ENCODE measurements at places on chromosomes 4 and X.

DNA sequence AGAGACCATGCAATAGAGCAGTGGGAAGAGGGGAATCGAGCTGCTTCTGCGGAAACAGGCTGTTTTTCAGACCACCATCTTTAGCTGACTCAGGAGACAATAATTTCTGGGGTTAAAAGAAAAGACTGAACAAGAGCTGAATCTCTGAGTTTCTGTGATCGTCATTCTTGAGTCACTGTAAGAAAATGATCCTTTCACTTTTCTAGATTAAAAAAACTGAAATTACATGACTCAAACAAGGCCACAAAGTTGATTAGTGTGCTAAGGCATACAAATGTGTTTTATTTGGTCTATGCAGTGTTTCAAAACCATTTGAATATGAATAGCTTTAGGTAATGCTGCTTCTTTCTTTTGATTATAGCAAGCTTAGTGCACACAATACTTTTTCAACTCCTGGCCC, 194.4 kb upstream of the RPL34 start:
- DNase-seq: no peak

DNA sequence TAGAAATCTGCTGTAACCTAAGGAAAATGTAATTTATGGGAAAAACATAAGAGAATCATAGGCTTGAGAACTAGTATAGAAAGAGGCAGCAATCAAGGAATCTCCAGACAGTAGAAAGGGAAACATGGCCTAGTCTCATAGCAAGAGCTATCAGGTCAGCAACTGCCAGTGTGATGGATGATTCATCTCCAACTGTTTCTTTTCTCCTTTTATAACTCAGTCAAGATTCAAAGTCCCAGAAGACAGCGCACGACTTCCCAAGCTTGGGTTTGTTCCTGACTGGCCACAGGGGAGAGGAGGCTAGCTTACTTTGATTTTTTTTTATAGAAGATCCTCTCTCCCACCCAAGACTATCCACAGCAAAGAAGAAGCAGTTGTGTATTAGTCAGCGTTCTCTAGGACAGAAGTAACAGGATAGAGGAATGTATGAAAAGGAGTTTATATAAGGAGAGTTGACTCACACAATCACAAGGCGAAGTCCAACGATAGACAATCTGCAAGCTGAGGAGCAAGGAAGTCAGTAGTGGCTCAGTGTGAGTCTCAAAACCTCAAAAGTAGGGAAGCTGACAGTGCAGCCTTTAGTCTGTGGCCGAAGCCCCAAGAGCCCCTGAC, 181.5 kb downstream of the GC start:
- DNase-seq: no peak

DNA sequence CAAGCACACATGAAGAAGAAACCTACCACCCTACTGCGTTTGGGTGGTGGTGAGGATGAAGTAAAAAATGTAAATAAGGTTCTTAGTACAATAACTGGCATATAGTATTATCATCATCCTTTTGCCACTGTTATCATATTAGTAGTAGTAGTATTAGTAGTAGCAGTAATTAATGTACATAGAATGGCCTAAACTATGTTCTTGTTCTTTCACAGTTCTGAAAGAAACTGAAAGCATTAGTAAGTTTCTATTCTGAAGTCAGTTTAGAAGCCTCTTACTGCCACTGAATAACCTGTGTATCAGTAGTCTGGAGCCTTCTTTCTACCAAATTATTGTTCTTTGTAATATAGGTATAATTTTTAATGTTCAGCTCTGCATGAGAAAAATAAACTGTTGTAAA, 21.0 kb downstream of the COL4A6 start:
- no peak for DNase-seq

DNA sequence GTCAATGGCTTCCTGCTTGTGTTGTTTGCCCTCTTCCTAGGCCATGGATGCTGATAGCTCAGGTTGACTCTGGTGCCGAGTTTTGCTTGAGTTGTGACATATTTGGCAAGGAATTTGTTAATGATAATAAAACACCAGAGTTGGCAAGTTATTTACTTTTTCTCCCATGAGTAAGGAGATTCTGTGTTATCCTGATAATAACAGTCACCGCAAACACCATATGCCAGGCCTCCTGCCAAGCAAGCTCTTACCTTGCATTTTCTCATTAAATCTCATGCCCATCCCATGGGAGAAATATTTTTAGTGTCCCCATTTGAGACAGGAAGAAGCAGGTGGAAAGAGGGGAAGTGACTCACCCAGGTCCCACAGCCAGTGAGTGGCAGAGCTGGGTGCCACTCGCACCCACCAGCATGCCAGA, 67.4 kb upstream of the CLCN4 start:
- no peak for DNase-seq

DNA sequence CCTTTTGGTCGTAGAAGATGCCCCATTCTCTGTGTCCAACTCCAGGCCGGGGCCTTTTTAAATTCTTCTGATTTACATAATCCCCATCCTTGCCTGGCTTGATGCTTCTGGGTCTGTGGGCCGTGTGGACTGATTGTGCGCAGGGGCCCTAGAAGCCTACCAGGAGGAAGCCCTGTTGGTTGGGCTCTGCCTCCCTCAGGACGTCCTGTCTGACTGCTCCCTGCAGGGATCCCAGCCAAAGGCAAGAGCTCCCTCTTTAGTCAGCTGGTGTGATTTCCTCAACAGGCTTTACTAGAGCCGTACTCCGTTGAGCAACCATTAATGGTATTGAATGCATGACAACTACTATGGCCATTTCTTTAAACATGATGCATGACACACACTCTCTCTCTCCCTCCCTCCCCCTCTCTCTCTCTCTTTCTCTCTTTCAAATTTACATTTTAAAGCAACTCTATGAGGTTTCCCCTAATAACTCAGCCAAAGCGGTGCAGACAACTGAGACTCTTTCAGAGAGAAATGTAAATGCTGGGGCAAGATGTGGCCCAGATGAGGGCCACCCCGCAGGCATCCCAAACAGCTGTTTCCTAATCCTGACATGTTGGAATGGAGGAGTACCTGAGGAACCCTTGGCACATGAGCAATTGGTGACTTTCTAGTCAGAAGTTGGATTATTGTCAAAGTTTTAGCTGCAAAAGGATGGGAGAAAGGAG, 117.3 kb downstream of the DRD5 start:
- no peak for DNase-seq

DNA sequence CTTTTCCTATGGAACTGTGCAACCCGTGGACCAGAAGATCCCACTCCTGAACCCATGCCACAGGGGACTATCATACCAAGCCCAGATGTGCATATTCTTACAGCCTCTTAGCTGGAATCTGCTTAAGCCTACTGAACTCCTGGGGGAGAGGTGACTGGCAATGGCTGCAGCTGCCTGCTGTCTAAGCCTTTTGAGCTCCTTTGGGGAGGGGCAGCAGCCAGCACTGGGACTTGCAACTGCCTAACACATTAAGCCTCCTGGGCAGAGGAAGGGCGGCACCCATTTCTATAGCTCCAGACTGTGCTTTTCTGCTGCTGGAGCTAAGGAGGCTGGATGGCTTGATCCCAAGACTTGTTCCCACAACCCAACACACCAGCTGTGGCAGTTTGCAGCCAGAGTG, 117.9 kb upstream of the VEGFC start:
- no peak for DNase-seq

GRCh38 chrX:129749069-129749468, 10.3 kb downstream of the XPNPEP2 start:
- DNase-seq: no peak

GRCh38 chr4:5894266-5894665, 1.4 kb upstream of the CRMP1 start:
- no peak for DNase-seq

DNA sequence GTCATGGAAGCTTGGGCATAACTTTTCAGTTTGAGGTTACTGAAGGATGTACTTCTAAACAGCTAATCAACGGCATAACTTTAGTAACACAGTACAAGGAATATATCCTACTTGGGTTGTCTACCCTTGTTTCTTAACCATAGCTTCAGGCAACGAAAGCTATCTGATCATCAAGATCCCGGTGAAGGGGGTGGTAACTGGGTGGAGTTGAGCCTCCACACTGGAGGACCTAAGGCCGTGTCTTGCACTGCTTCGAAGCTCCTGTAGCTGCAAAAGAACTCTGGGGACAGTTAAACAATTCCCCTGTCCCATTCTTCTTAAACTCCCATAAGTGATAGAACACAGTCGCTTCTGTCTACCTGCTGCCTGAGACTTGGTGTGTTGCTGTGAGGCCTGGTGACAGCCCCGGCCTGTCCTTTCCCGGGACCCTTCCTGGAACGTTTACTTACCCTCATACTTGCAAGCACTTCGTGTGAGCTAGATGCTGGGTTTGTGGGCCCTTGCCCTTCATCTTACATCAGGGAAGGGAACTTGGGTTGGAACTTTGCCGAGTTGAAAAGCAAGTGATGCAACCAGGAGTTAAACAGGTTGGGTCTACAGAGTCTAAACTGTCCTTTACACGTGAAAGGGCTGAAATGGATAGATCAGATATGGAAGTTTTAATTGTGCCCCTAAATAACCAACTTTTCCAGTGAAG, 5.8 kb upstream of the WDR1 start:
- DNase-seq: no peak

- no peak for DNase-seq
These were observed 557.2 kb upstream of the GRID2 start for GRCh38 chr4:91746551-91746950.

DNA sequence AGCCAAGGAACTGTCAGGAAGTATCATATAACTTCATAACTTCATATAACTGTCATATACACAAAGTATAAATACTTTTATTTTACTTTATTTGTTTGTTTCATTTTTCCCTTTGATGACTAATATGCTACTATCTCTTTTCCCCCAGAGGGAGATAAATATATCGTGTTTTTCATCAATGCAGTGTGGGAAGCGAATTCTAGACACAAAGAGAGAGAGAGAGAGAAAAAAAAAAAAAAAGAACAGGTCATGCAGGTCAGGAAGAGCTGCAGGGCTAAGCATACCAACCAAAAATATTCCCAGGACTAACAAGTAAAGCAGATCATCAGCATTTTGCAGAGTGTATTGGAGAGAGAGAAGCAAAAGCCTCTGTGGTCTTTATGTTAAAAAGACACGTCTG, 1849.2 kb downstream of the STIM2 start:
- no peak for DNase-seq

DNA sequence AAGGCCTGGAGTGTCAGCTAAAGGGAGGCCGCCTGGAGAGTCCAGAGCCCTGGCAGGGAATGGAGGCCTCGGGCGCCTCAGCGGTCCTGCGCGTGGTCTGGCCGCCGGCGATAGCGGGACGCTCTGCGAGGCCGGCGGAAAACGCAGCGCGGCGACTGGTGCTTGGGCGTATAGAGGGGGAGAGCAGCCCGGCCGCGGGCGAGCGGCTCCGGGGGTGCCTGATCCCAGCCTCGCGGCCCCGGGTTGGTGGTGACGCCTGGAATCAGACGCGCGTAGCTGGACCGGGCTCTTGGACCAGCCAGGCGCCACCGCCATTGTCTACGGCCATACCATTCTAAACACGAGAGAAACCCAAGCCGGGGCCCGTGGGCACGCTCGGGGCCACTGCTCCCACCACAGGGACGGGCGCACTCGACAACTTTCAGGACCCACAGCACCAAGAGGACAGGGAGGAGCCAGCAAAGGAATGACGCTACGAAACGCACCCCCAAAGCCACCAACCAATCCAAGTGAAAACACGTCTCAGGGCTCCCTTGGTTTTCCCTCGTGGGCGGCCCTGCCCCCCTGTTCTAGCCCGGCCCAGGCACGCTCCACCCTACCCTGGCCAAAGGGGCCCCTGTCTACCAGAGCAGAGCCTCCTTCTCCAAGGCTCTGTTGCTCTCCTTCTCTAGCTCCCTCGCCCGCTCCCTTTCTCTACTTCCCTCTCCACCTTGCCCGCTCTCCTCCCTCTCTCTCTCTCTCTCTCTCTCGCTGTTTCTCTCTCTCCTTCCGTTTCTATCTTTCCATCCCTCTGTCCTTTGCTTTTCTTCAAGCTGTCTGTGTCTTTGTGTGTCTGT, 7.8 kb downstream of the FRG2 start:
- DNase-seq: no peak

DNA sequence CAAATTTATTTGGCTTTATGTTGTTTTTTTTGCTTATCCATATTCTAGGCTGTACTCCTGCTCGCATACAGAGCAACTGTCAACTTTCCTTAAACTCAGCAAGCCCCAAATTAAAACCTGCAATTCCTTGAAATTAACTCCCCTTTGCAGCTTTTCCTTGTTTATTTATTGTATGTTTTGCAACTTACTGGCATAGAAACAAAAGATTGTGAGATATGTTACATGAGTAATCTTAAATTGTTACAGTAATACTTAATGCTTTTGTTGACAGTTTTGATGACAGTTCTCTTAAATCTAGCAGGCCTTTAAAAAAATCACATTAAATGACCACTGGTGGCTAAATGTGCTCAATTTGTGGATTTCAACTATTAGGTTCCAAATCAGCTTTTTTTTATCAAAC, 4.5 kb downstream of the DDX3X start:
- no peak for DNase-seq

DNA sequence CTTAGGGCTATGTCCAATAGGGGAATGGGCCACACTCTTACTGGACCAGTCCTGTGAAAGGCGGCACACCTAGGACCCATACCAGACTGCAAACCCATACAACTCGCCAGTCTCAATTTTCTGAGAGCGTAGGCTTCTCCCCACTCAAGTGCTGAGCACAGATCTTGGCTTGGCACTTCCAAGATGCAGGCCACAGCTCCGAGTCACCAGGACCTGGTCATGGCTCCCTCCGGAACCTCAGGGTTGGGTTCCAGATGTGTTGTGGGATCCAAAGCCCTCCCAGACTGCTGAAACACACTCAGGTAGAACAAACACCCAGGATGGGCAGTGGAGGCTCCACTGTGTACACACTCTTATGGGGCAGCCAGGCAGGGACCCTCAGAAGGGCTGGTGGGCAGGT, 103.3 kb downstream of the TMEM144 start:
- DNase-seq: no peak

GRCh38 chr4:185090592-185090991, 52.5 kb upstream of the SLC25A4 start:
- DNase-seq: no peak

- DNase-seq: no peak
These were observed 1.1 kb upstream of the FMR1 start for GRCh38 chrX:147910607-147911006.

DNA sequence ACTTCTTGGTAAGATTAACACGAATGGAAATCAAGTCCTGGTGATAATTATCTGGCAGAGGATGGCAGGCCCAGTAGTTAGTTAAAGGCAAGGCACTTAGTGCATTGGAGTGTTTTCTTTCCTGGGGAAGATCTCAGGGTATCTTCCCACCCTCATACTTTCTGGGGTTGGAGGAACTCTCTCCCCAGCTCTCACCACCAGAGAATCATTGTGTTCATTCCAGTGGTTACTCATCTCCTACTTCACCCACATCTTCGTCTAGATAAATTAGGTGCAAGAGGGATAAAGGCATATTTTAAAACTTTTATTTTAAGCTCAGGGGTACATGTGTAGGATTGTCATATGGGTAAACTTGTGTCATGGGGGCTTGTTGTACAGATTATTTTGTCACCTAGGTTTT, 67.5 kb upstream of the SH3RF1 start:
- DNase-seq: no peak

DNA sequence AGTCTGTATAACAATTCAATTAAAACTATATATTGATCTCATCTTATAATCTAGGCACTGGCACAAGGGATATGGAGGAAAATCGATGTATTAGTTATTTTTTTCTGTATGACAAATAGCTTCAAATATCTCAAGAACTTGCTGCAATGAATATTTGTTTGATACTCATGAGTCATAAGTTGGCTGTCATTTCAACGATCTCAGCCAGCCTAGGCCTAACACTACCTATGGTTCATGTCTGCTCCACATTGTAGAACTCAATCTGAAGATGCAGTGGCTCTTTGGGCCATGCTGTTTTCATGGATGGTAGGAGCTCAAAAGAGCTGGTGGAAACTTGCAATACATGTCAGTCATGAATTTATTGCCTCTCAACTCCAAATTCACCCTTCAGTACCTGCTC, 44.7 kb downstream of the MAGEB17 start:
- DNase-seq: no peak
